Psoas muscle (tissue), 8 donors: ENCODE measurements at places on chromosomes 11 and 22. TPM values are rescaled to one million over a fixed set of nuclear protein-coding genes. Genes with fewer than 3 reads are reported as not detected.

TMEM123 gene
- 41.1 TPM for total RNA-seq

MUC2 gene
- not detected for total RNA-seq

SSRP1 gene
- total RNA-seq = 94.0 TPM

C11orf42 gene
- not detected for total RNA-seq

HYOU1 gene
- 35.4 TPM for total RNA-seq

SERHL2 gene
- total RNA-seq = 1.1 TPM

DNA sequence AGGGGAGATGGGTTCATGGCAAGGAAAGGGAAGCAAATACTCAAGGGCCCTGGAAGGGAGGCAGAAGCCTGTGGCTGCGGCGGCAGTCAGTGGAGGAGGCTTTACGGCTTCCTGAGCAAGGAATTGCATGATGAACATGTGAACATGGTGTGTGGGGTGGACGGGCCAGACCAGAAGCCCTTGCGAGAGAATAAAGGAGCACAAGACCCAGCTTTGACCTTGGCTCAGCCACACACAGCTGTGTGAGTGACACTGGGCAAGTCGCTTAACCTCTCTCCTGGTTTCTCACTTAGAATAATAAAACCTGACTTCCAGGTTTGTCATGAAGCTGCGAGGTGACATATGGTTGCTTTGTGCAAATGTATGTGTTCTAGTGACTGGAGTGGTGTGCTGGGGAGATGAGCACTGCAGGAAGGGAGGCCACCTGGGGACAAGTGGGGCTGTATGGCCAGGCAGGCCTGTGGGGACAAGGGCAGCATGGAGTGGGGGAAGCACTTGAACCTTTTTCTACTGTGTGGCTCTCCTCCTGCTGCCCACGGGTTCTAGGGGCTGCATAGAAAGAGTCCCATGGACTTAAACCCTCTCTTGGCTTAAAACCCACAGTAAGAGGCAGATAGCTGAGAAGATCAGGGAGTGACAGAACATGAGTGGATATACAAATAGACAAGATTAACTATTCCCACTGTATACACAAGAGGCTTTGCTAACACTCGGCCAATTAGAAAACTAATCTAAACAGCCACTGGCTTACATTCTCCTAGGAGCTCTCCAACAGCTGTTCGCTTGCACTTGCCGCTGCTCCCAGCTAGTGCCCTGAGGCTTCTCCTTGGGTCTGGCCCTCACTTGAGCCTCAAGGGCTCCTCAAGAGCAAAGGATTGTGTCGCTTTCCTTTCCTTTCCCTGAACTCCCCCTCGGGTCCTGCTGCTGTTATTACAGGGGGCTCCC is 67.3 kb upstream of the CDON start:
- no peak for DNase-seq

DNA sequence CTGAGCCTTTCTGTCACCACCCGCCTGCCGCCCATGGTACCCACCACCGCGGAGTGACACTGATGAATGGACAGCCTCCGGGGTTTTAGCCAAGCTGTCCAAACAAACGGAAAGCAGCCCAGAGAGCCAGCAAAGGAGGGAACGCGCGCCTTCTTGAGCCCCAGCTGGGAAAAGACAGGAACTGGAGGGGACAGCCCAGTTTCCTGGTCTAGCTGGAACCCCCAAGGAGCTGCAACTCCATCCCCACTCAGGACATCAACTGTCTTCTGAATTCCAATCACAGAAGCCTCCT is 33.7 kb downstream of the SHISAL1 start:
- DNase-seq = no peak

- no peak for DNase-seq
These were observed 86.5 kb upstream of the B3GAT1 start for GRCh38 chr11:134498326-134499139.

- DNase-seq = no peak
These were observed 385.5 kb upstream of the ANO5 start for GRCh38 chr11:21807350-21807749.

DNA sequence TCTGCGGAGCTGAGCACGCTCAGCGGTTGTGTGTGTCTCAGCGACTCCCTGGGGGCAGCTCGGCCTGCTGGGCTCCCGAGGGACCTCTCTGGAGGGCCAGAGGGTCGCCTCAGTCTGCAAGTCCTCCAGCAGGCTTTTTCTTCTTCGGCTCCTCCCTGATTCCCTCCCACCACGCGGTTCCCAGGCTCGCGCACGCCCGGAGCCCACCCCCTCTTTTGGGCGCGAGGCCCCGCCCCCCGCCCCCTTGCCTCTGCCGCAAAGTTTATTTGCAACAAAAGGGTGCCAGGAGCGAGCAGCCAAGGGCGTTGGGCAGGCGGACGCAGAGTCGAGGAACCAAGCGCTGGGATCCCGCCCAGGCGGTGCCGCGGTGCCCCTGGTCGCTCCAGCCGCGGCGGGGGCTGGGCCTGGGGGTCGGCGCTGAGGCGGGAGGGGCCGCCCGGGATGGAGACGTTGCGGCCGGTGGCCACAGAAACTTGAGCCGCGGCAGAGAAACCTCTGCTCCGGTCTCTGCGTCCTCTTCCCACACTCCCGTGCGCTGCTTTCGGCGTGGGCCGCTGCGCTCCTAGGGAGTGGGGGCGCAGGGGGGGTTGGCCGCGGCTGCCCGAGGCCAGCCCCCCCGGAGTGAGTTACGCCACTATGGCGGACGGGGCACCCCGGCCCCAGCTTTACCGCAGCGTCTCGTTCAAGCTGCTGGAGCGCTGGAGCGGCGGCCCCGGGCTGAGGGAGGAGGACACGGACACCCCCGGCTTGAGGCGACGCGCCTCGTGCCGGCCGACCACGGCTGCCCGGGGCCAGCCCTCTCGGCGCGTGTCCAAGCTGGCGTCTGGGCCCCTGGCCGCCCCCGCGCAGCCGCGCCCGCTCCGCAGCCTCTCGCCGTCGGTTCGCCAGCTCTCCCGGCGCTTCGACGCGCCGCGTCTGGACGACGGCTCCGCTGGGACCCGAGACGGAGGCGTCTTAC is at the start of gene ARHGEF17:
ARHGEF17 (plus strand) TSS at position 274 of the 958 bp plus-strand sequence; CDS start at position 637, 363 bp downstream.
- peak; percentile 82 for DNase-seq

DNA sequence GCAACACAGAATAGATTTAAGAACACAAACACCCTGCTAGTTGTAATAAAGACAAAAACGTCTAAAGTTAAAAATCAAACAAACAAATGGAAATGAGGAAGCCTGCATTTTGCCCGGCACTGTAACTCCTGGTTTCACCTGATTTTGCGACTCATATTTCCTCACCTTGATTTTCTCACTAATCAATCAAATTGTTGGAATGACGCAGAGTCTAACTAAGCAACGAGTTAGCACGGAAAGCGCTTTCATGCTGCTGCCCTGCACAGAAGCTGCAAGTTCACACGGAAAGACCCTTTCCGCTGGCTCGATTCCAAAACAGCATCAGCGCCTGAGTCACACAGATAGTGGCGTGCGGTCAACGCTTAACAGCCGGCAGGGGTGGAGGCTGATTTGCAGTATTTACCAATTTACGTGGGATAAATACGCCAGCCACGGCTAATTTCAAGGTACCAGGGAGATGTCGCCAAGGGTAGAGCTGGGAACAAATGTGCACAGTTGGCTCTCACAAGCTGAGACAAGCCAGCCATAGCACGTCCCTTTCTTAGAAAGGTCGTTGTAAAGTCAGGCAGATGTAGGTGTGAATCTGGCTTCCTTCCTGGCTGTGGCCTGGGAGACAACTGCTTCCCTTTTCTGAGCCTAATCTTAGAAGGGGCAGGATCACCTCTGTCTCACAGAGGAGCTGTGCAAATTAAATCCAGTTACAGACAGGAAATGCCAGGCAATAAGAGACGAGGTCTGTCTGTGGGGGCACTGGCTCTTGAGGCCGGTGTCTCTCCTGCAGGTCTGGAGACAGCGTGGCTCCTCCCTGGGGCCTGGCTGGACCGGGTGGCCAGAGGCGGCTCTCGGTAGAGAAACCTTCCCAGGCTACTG is 76.9 kb upstream of the TTLL12 start:
- peak; percentile 46 for DNase-seq

DNA sequence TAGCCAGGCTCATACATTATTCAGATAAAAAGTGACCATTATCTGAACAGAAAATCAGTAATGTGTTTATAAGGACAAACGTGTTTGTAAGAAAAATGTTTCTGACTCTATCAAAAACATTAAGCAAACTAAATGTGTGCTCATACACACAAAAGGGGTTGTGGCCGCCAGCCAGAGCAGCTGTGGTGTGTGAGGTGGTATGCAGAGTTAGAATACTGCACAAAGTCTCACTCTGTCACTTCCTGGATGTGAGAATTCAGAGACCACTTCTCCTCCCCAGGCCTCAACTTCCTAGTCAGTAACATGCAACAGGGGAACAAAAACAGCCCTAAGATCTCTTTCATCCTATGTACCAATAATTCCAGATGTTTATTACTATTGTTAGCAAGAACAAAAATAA is 9.4 kb downstream of the OR5B21 start:
- DNase-seq = no peak

DNA sequence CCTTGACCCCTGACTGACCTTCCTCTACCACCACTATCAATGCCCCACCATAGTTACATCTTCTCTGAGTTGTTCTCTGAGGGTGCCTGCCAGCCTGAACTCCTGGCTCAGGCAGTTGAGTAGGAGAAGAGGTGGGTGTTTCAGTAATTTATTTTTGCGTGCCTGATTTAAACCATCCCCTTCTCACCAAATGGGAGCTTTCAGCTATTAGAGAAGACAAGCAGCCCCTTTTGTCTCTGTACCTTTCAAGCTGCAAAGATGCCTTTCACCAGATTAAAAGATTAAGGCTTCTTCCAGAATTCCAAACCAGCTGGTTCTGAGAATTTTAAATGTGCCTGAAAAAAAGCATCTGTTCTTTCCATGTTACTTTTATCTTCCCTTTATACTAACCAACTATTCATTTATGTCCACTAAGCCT is 223.8 kb downstream of the FAM76B start:
- DNase-seq = no peak

DNA sequence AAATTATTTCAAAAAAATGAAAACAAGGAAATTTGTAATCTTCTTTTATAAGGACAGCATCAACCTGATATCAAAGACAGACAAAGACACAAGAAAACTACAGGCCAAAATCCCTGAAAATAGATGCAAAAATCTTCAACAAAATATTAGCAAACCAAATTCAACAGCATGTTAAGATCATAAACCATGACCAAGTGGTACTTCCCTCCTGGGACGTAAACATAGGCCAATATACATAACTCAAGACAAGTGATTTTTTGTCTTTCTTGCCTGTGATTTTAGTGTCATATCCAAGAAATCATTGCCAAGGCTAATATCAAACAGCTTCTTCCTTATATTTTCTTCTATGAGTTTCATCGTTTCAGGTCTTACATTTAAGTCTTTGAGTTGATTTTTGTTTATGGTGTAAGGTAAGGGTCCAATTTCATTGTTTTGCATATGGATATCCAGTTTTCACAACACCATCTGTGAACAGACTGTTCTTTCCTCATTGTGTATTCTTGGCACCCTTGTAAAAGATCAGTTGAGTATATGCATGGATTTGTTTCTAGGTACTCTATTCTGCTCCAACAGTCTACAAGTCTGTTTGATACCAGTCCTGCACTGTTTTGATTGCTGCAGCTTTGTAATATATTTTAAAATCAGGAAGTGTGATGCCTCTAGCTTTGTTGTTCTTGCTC is 50.0 kb downstream of the SBF2 start:
- DNase-seq = no peak

GRCh38 chr22:42544686-42545085 is 9.1 kb upstream of the SERHL2 start:
- no peak for DNase-seq

DNA sequence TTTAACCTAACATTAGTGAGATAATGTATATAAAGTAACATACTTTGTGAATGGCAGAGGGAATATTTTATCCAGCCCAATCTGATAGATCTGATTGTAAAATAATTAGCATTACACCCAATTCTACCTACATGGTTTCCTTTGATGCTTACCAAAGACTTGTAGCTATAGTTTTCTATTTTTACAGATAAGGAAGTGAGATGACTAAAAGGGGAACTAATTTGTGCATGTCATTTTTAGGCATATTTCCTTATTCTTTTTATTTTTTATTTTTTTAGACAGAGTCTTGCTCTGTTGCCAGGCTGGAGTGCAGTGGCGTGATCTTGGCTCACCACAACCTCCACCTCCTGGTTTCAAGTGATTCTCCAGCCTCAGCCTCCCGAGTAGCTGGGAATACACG is 793.7 kb upstream of the LRRC4C start:
- no peak for DNase-seq

DNA sequence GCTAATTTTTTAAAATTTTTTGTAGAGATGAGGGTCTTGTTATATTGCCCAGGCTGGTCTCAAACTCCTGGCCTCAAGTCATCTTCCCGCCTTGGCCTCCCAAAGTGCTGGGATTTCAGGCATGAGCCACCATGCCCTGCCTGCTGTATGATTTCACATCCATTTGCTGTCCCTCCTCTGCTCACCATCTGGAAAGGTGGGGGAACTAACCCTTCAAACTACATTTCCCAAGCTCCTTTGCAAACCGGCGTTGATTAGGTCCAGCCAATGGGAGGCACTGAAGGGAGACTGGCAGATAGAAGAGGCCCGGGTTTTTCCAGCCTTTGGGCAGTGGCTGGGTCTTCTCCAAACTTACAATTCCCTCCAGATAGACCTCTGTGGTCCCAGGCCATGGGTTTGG is 19.3 kb downstream of the RFPL1 start:
- no peak for DNase-seq
